Mucosa of gallbladder (tissue), 1 donor: ENCODE measurements at places on chromosomes 5 and 9.

- DNase-seq, result no peak
These were observed 22.7 kb upstream of the CATSPER3 start for GRCh38 chr5:134945041-134945440.

- DNase-seq, result no peak
These were observed 81.2 kb downstream of the ALDH1A1 start for GRCh38 chr9:72871685-72872084.

GRCh38 chr9:98831696-98832095 lies 24.2 kb downstream of the GALNT12 start:
- DNase-seq, result no peak

DNA sequence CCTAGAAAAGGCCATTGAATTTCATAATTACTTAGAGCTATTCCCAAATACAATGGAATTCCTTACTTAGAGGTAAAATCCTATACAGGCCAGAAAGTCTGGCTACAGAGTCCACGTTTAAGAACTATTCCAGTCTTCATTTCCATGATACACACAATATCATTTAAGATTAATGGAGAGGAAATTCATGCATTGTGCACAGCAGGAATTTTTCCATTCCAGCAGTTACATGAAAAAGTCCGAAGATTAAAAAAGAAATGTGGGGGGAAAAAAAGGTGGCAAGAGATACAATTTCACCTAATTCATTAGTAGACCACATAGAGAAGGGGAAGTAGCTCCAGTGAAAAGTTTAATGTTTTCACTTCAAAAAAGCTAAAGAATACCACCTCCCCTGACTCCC lies 63.1 kb downstream of the CHD1 start:
- DNase-seq, result no peak

DNA sequence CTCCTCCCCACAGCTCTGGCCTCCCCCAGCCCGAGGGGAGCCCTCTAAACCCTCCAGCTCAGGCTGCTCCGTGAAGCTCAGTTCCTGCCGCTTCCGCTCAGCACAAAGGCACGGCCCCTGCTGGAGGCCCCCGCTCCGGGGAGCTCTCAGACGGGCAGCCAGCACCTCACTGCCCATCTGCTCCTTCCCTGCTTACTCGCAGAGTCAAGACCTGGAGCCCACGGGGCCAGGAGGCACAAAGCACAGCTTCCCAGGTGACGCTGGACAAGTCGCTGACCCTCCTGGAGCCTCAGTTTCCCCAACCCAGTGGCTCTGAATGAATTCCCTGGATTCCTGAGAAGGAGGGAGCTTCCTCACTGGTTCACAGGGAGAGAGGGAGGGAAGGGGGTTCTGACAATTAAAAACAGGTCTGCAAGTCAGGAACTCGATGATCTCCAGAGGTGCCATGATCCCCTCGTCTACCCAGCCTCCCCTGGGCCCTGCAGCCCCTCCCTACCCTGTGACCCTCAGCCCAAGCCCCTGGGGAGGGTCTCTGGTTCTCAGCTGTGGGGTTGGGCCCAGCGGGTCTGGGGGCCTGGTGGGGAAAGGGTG lies 36.2 kb downstream of the VAV2 start:
- no peak for DNase-seq

- no peak for DNase-seq
These were observed 10.8 kb downstream of the ZDHHC11B start for GRCh38 chr5:773517-774264.

DNA sequence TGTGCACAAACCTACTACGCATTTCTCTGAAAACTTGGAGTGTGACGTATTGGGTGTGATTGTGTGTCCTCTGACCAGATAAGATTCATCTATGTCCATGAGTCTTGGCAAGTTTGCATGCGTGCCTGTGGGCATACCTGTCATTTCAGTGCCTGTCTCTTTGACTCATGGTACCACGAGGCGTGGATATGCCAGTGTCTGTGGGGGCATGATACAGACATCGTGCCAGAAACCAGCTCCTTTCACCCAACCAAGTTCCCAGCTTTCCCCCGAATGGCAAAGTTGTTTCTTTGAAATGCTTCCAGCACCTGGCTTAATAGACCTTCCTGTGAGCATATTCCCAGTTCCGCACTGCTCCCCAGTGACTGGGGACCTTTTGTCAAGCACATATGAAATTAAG lies 241.9 kb upstream of the MVB12B start:
- DNase-seq, result no peak

GRCh38 chr5:73303148-73304079 lies 130.4 kb downstream of the TMEM174 start:
- no peak for DNase-seq

- no peak for DNase-seq
These were observed 8.7 kb upstream of the TRPC7 start for GRCh38 chr5:136374003-136374402.

DNA sequence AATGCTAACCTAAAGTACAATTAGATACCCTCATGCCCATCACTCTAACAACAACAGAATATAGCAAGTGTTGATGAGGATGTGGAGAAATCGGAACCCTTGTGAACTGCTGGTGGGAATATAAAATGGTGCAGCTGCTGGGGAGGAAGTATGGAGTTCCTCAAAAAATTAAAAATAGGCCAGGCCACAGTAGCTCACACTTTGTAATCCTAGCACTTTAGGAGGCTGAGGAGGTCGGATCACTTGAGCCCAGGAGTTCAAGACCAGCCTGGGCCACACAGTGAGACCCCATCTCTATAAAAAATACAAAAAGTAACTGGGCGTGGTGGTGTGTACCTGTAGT lies 18.0 kb upstream of the MRNIP start:
- DNase-seq, result no peak

GRCh38 chr9:107586493-107586892 lies 96.9 kb upstream of the KLF4 start:
- no peak for DNase-seq

DNA sequence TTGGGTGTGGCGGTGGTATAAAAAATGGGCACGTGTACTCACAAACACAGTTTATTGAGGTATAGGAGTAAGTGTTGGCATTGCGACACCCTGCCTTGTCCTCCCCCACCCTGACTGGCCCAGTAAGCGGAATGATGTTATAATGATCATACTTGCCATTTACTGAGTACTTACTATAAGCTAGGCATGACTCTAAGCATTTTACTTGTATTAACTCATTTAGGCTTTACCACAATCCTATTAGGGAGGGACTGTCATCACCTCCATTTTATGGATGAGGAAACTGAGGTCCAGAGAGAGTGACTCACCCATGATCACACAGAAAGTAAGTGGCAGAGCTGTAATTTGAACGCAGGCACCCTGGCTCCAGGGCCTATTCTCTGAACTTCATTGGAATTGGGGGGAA lies 2.3 kb downstream of the SMIM3 start:
- DNase-seq, result no peak

- no peak for DNase-seq
These were observed 51.1 kb downstream of the FNIP1 start for GRCh38 chr5:131745703-131746102.

DNA sequence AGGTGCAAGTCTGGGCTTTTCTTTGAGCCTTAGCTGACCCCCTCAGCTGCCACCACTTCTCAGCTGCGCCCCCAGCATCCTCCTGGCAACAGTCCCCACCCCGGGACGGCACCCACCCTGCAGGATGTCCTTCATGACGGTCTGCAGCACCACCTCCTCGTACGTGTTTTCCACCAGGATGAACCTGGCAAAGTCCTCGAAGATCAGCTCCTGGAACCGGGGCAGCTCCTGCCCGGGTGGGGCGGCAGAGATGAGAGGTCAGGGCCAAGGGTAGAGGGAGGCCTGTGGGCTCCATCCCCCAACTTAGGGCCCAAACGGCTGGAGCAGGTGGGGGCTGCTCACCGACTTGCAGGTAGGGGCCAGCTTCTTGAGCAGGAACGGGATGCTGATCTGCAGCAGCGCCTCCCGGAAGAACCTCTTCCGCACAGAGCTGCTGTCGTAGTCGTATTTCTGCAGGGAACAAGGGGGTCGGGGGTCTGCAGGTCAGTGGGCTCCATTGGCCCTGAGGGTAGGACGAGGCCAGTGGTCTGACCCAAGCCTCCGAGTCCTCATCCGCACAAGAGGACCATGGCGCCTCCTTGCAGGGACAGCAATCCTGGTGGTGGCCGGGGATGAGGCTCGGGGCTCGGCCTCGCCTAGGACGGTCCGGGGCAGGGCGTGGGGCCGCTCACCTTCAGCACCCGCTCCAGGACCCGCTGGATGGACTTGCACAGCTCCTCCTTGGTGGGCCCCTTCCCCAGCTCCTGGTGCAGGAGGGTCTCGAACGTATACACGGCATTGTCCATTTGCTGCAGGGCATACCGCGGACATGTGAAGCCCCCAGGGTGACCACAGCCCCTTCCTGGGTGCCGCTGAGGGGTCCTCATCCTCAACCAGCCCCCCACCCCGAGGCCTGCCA lies 56.7 kb downstream of the LRSAM1 start:
- DNase-seq, result no peak

GRCh38 chr5:125327676-125328075 lies 581.2 kb upstream of the ZNF608 start:
- DNase-seq, result no peak

DNA sequence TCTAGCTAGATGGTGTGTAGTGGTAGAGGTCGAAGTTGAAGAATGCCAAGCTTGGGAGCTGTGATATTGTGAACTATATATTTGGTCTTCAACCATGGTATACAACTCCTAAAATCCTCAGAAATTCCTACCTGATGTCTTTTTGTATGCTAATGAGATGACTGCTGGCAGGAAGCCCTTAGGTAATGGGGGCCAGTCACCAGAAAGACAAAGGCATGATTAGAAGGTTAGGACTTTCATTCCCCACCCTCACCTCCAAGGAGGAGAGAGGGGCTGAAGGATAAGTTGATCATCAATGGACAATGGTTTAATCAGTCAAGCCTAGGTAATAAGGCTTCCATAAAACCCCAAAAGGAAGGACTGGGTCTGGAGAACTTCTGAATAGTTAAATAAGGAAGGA lies 285.7 kb upstream of the POU5F2 start:
- no peak for DNase-seq
